ENCODE measurements at places on chromosomes 2 and 18.

GRCh38 chr2:203750346-203751068 lies 44.1 kb downstream of the CD28 start:
- no peak for DNase-seq

GRCh38 chr2:26002632-26003310 lies 20.5 kb upstream of the KIF3C start:
- no peak for DNase-seq

DNA sequence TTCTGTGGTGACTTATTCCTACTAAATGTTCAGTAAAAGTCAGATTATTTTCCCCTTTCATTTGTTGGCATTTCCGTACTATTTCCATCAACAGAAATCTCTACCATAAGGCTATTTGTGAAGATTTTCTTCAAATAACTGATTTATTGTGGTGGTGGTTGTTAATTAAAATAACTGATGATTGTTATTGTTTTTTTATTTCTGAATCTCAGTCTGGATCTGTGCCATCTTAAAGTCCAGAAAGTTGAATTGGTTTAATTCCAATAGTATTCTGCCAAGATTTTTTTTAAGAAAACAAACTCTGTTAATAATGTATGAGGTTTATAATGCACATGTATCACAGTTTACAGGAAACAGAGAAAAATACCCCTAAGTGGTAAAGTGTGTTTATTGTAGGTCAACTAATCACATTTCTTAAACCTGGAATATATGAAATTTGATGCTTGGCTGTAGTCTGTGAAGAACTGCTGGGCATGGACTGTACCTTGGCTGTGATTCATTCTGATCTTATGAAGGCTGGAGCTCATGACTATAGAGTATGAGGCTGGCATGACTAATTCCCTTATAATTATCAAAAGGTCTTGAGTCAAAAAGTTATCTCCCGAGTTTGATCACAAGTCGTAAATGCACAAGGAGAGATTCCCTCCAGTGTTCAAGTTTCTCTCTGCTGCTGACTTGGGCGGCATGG lies 134.2 kb upstream of the RND3 start:
- DNase-seq = no peak

DNA sequence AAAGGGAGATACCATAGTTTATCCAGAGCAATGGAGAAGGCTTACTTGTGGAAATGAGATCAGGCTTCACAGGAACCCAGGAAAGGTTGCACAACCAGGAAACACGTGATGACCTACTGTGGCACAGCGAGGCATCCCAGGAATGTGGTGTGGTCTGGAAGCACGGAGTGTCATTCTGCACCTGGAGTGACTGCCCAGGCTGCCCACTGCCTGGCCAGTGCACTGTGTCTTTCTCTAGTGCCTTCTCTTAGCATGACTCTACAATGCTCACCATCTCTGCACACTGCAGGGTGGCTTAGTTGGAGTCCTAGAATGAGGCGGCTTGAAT lies 48.9 kb downstream of the CHST9 start:
- no peak for DNase-seq

GRCh38 chr2:60296219-60296955 lies 257.1 kb downstream of the BCL11A start:
- no peak for DNase-seq

- DNase-seq = no peak
Observed at GRCh38 chr2:70029814-70030409, 57.4 kb upstream of the PCBP1 start.

DNA sequence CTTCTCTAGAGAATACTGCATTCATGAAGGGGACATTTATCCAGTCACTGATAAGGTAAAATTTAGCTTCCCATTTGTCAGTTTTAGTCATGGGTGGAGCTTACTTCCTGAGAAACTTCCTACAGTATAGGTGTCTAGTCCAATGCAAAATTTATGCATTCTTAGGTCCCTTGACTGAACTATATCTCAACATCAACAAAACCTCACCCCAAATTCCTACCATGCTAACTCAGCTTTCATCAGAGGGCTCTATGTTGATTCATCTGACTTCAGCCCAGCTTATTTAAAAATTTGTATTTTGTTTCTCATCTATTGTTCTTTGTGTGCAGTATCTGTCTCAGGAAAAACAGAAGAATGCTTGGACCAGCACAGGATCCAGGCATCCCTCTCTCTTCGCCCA lies 296.4 kb upstream of the ACVR2A start:
- no peak for DNase-seq

DNA sequence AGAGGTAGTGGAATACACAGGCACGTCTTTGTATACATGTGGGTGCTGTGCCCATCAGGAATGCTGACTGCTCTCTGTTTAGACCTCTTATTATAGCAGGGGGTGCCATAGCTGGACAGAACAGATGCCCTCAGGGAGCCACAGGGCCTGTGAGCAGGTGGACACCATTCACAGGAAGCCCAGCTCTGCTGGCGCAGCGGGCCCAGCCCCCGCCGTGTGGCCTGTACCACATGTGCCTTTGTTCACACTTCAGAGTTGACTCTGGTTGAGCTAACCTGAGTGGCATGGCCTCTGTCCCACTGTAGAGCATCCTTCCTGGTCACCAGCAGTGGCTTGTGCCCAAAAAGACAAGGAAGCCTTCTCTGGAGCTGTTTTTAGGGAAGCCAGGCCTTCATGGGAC lies 730.9 kb upstream of the ID2 start:
- DNase-seq = no peak

DNA sequence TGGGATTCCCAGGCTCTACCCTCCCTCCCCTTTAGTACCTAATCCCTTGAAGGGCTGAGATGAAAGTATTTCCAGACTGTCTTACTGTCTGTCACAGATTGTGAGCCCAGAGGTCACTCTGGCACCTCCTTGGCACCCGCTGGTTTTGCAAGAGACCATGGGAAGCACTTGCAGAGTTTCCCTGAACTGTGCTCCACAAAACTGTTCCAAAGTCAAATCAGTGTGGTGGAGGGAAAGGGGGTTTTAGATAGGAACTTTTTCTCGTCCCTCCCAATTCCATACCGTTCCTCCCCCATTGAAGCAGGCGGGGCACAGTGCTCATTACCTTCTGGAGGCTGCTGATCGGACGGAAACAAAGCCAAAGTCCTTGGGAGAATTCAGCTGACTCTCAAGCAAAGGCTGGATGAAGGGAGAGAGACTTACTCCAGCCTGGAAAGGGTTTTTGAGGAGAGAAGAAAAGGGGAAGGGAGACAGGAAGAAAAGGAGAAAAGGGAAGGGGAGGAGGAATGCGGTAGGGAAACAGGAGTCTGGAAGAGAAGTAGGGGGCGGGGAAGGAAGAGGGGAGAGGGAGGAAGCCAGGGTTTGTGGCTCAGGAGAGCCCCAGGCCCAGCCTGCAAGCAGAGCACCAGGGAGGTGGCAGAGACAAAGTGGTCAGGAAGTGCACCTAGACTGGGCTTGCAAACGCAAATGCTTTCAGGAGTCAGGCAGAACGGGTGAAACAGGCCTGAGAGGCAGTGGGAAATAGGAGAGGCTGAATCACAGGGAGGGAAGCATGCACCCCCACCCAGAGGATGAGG lies 88.4 kb upstream of the SP3 start:
- no peak for DNase-seq

- DNase-seq = no peak
Observed at GRCh38 chr18:67513280-67513679, 3.2 kb downstream of the DSEL start.

DNA sequence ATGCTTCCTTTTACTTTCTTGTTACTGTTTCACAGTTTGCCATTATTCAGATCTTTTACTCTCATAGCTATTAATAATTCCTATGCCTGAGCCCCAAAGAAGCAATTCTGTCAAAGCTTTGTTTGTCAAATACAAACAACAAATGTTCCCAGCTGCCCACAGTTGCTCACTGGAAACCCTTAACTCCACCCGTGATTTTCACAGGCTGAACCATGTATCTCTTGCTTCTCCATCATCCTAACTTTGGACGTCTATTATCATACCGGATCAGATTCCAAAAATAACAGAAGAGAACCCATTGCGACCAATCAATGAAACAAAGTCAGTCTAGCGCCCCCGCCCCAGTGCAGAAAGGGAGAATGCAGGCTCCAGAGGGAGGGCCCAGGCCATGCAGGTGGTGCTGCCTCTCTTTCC lies 24.2 kb downstream of the COLEC12 start:
- no peak for DNase-seq

- no peak for DNase-seq
Observed at GRCh38 chr2:47198985-47199451, 43.9 kb upstream of the STPG4 start.

GRCh38 chr2:237236188-237236587 lies 150.5 kb downstream of the COPS8 start:
- DNase-seq = no peak

DNA sequence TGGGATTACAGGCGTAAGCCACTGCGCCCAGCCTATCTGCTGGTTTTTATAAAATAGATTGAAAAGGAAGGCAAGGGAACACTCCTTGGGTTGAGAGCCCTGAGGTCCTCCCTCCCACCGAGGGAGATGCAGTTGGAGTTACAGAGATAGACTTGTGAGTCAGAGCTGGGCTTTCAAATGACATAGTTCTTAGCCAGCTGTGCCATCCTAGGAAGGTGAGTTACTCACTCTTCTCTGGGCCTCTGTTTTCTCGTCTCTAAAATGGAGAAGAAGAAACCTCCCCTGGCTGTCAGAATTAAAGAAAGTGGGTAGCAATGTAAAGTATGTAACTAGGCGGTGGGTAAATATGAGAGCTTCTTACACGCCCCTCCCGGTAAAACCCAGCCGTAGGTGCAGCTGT lies 2.4 kb downstream of the LRRFIP1 start:
- no peak for DNase-seq

GRCh38 chr2:191152482-191153240 lies 1.9 kb upstream of the STAT4 start:
- no peak for DNase-seq

DNA sequence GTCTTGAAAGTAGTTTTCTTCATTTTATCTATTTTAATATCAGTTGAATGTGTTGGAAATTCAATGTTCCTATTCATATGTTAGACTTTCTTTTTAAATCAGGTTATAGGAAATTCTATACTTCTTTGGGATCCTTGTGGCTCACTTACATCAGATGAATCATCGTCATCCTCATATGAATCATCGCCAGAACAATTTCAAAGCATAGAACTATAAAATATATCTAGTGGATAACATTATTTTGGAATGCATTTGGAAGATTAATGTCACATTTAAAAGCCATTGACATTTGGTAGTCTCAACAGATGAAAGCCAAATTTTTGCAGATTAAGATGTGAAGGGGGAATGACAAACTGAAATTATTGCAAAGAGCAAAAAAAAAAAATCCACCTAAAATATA lies 94.1 kb downstream of the FAM161A start:
- DNase-seq = no peak

DNA sequence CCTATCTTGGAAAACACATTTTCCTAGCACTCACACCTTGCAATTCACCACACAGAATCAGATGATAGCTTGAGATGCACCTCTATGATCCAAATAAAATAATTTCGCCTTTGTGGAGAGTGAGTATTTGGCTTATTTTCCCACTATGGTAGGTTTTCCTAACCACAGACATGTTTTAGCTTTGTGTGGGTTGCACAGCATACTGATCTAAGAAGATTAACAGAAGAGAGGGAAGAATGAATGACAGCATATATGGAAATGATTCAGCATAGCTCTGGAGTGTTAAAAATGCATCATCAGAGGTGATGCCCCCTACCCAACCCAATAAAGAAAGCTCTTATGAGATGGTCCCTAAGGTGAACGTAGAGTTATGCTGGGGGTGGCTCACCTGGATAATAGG lies 72.5 kb downstream of the GCA start:
- DNase-seq = no peak

DNA sequence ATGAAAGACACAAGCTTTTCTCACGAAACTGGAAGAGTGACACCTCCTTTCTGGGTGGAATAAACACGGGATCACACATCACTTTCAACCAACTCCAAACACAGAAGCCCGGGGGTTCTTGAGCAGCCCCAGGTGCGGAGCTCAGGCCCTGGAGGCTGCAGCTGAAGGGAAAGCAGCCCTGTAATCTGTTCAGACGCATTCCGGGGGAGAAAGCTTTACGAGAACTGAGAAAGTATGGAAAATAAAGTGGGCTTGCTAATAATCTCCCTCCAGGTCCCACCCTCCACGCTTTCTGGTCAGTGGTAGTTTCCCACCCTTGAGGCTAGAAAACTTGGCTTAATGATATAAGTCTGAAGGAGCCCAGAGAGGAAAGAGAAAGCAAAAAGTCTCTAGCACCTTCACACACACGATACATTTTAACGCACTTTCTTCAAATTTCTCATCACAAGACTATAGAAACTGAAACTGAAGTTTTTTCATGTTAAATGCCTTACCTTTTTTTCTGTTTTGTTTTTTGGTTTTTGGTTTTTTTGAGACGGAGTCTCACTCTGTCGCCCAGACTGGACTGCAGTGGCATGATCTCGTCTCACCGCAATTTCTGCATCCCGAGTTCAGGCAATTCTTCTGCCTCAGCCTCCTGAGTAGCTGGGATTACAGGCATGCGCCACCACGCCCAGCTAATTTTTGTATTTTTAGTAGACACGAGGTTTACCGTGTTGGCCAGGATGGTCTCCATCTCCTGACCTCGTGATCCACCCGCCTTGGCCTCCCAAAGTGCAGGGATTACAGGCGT lies 141.3 kb downstream of the AFF3 start:
- no peak for DNase-seq

GRCh38 chr2:54054271-54054670 lies 61.1 kb upstream of the ACYP2 start:
- DNase-seq = no peak

- no peak for DNase-seq
Observed at GRCh38 chr2:118520246-118520645, 327.2 kb downstream of the EN1 start.

GRCh38 chr2:217955881-217956493 lies 46.8 kb downstream of the TNS1 start:
- DNase-seq = no peak

DNA sequence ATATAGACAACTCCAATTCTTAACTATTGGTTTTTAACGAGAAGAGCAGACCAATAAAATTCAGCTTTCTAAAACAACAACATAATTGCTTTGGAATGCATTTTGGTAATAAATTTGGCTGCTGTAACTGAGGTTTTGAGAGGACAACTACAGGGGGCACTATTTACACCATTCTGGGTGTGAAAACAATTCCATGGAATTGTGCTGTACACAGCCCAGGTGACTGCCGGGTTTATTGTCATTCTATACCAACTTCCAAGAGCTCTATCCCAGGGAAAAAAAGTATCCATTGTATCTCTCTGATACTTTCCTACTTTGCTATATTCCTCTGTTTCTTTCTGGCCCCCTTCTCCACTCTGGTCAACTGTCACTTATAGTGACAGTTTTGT lies 38.4 kb downstream of the IRS1 start:
- no peak for DNase-seq

DNA sequence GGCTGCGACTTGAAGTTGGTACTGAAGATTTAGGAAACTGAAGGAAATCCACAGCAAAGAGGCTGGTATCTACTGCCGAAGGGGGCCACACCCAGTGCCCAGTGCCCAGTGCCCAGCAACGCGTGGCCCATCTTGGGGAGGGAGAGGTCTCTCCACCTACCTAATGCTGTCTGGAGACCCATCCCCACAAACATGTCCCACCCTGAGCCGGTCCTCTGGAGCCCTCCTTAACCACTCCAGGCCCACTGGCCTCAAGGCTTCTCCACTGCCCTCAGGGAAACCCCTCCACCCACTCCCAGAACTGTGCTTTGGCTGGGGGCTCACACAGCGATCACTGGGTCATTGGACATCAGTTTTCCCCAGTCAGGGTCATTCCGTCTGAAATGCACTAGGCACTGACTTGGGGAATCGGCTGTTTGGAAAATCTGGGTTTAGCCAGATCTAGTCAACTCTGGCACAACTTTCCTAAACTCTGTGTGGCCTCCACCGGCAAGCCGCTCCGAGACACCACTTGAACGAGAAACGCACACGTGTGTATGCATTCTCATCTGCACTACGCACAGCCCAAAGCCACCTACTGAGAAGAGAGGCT lies 20.1 kb downstream of the GPR55 start:
- no peak for DNase-seq

All from effector CD8-positive, alpha-beta T cell (primary cell).